Esophagus muscularis mucosa (tissue), 4 donors: ENCODE measurements at places on chromosomes 7 and 10. TPM values are rescaled to one million over a fixed set of nuclear protein-coding genes. Genes with fewer than 3 reads are reported as not detected.

The GRK5 gene
- 39.6 TPM for total RNA-seq

The RARRES2 gene
- 193 TPM for total RNA-seq

The TET1 gene
- total RNA-seq, result 9.6 TPM

The BBS9 gene
- 17.8 TPM for total RNA-seq

The SPDYE6 gene
- total RNA-seq, result not detected

The GPR37 gene
- 5.0 TPM for total RNA-seq

The PRLHR gene
- 1.9 TPM for total RNA-seq

The ZNF804B gene
- total RNA-seq, result not detected

The DNAJB9 gene
- 26.5 TPM for total RNA-seq

The TRIL gene
- total RNA-seq, result 1.3 TPM

DNA sequence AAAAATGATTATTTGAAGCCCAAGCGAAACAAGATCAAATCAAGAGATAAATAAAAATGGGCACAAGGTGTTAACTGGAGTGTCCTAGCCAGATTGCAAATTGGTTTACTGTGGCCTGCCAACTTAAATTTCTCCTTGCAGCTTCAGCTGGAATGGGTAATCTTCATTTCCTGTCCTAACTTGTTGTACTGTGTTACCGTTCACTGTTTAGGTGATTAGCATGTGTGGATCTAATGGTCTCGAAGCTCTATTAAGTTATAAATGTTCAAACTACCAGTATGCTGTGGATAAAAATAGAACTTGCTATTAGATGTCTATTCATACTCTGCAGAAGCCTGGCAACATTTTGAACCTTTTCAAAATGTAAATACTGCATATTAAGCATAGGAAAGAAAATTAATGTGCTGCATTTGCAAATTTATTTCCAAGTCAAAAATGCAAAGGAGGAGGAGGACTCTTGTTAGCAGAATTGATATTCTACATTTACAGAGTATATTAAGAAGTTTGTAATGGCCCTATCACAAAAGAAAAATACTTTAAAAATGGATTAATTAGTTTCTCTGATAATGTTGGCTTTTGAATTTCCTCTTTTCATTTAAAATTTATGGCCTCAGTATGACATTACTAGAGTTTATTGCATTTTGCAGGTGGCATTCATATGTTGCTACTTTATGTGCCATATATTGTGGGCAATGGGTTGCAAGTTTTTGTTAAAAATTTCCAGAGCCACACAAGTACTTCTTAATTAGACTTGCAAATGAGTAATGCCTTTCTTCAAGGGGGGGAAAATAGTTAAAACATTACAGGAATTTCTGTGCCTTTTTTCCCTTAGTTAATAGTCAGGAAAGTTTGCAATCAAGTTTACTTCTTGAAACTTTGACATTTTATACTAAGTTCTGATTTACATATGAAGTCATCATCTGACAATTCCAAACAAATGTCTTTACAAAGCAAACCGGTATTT lies 92.1 kb downstream of the CABCOCO1 start:
- no peaks in the 10 kb centered on the region for H3K4me1 ChIP-seq
- no peak for DNase-seq
- H3K27me3 ChIP-seq, result no peaks in the 10 kb centered on the region
- no peak overlapping the region for H3K4me3 ChIP-seq

- H3K27me3 ChIP-seq, result no peaks in the 10 kb centered on the region
- no peak overlapping the region for H3K27ac ChIP-seq
- no peaks in the 10 kb centered on the region for H3K36me3 ChIP-seq
These were observed 91.0 kb downstream of the ELMO1 start for GRCh38 chr7:37357637-37357996.

DNA sequence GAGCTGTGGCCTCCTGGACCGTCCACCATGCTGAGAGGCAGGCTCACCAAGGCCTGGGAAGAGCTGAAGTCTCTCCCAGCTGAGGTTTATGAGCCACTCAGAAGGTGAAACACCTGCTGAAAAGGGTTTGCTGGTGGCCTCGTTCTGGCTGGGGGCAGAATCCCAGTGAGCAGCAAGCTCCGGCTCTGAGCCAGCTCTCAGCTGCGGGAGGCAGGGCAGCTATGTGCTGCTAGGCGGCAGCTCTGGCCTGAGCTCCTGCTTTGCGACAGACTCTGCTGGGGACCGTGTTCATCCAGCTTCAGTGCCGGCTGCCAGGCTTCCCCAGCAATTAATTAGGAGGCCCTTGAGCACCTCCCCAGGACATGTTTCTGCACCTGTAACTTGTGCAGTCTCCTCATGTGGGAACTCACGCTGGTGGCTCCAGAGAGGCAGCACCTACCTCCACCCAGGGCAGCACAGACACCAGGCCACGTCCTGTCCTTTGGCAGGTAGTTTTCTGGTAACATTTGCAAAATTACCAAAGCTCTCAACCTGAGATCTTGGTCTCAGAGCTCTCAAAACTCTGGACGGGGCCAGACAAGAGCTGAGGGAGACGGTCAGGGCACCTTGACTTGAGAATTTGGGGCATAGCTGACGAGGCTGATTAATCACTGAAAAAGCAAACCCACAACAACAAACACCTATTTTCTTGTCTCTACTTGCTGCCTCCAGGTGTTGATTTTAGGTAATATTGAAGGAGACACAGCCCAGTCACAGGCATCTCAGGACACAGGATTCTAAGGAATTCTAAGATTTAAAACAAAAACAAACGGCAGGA lies 185.0 kb downstream of the TCERG1L start:
- H3K4me1 ChIP-seq, result no peaks in the 10 kb centered on the region
- no peak overlapping the region for H3K4me3 ChIP-seq

DNA sequence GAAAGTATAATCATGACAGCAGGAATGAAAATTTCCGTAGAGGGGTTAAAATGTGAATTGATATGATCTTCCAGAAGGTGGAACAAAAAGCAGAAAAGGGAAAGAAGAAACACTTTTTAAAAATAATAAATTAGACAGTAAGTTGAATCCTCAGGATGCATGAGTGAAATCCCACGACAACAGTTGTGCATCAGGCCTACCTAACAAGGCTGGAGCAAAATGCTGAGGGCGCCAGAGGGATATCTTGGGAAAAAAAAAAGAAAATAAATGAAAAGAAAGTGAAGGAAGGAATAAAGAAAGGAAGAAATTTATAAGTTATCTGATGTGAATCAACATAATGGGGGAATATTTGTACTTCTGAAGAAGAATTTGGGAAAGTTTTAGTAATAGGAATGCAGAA lies 13.0 kb upstream of the HUS1 start:
- no peaks in the 10 kb centered on the region for H3K27me3 ChIP-seq
- peak overlapping the region; percentile 55 for H3K4me3 ChIP-seq
- DNase-seq, result no peak
- H3K27ac ChIP-seq, result peak overlapping the region; percentile 60
- peaks cover 16% of the 10 kb centered on the region for H3K4me1 ChIP-seq

DNA sequence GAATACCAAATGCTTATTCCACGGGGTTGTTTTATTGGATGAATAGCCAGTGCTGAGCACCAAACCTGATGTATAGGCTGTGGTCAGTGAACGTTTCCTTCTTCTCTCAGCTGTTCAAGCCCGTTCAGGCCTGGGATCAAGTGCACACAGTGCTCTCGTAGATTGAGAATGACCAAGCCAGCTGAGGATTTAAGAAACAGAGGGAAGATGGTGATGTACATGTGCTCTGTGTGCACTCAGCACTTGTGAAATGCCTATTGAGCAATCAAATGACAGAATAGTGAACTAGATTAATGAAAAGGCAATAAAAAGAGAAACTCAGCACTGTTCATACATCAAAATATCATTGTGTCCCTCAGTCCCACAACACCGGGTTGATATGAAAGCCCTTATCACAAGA lies 302.5 kb downstream of the BMPER start:
- H3K4me3 ChIP-seq, result no peak overlapping the region
- H3K27ac ChIP-seq, result no peak overlapping the region
- H3K4me1 ChIP-seq, result no peaks in the 10 kb centered on the region
- no peaks in the 10 kb centered on the region for H3K36me3 ChIP-seq

DNA sequence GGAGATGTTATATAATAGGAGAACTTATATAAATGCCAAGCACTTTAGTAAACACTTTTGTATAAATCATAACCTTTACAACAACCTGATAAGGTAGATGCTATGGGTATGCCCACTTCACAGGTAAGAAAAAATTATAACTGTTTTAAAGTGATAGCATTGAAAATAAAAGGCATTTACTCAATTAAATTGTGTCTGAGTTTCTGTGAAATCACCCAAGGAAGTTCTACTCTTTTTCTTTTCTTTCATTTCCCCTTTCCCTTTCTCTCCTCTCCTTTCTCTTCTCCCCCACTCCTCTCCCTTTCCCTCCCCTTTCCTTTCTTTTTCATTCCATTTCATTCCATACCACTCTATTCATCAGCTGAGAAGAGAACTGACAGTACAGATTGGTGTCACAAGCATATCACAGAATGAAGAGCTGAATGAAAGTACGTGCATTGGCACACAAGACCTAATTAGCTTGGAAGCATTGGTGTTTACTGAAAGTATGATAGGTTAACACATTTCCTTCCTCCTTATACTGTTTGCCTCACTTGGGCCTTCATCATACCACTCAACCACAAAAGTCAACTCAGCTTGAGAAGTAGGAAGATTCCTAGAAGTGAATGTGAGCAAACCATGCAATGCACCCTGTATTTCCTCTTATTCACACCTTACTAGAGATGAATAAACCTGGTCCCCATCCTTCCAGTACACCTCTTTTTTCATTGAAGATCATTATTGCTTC lies 117.9 kb upstream of the AGR3 start:
- no peaks in the 10 kb centered on the region for H3K27me3 ChIP-seq
- DNase-seq, result no peak
- no peaks in the 10 kb centered on the region for H3K4me1 ChIP-seq
- no peak overlapping the region for H3K4me3 ChIP-seq
- H3K27ac ChIP-seq, result no peak overlapping the region

GRCh38 chr10:102608487-102608886 lies 35.8 kb upstream of the TRIM8 start:
- no peak overlapping the region for H3K4me3 ChIP-seq
- H3K4me1 ChIP-seq, result peaks cover 44% of the 10 kb centered on the region
- no peaks in the 10 kb centered on the region for H3K27me3 ChIP-seq
- H3K36me3 ChIP-seq, result no peaks in the 10 kb centered on the region
- DNase-seq, result no peak

- no peak overlapping the region for H3K4me3 ChIP-seq
- DNase-seq, result no peak
- H3K27me3 ChIP-seq, result no peaks in the 10 kb centered on the region
- H3K4me1 ChIP-seq, result no peaks in the 10 kb centered on the region
These were observed 275.7 kb downstream of the XPNPEP1 start for GRCh38 chr10:109647627-109648026.

- peak within 1 kb of the TSS; percentile 86 for H3K27ac ChIP-seq
- no peaks in the 10 kb centered on the region for H3K27me3 ChIP-seq
- peaks cover 60% of the 10 kb centered on the region for H3K4me1 ChIP-seq
- no peak for DNase-seq
- H3K36me3 ChIP-seq, result peaks cover 34% of the 10 kb centered on the region
- peak within 1 kb of the TSS; percentile 84 for H3K4me3 ChIP-seq
These were observed at the start of gene CALHM2 for GRCh38 chr10:103451831-103452505. TSS of gene CALHM2 (minus strand) at chr10:103452370. CDS start at chr10:103449941, 2,429 bp downstream.

DNA sequence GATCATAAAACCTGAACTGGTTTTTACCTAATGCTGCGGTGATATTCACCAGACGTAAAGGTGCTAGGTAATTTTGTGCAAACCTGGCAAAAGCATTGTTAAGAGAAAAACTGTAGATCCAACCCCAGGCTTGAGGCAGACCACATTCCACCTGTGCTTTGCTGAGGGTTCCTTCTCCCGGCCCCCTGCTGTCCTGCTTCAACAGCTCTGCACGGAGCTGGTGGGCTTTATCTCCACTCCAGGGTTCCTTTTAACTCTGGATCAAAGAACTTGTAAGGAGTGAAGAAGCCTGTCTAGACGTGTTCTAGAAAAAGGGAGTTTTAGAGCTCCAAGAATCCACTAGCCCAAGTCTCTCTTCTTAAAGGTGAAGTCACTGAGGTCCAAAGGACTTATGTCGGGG lies 87.5 kb upstream of the NMT2 start:
- no peak for DNase-seq
- H3K4me1 ChIP-seq, result peaks cover 6% of the 10 kb centered on the region
- H3K4me3 ChIP-seq, result no peak overlapping the region
- no peaks in the 10 kb centered on the region for H3K27me3 ChIP-seq
- H3K36me3 ChIP-seq, result no peaks in the 10 kb centered on the region
- no peak overlapping the region for H3K27ac ChIP-seq

- H3K27ac ChIP-seq, result no peak overlapping the region
- H3K27me3 ChIP-seq, result no peaks in the 10 kb centered on the region
- DNase-seq, result no peak
- peaks cover 91% of the 10 kb centered on the region for H3K4me1 ChIP-seq
- no peak overlapping the region for H3K4me3 ChIP-seq
These were observed 15.5 kb downstream of the TES start for GRCh38 chr7:116225860-116226259.

- no peaks in the 10 kb centered on the region for H3K27me3 ChIP-seq
- no peak overlapping the region for H3K4me3 ChIP-seq
- no peaks in the 10 kb centered on the region for H3K36me3 ChIP-seq
- H3K4me1 ChIP-seq, result no peaks in the 10 kb centered on the region
- DNase-seq, result no peak
- no peak overlapping the region for H3K27ac ChIP-seq
These were observed 675.6 kb upstream of the POT1 start for GRCh38 chr7:125605241-125605640.

DNA sequence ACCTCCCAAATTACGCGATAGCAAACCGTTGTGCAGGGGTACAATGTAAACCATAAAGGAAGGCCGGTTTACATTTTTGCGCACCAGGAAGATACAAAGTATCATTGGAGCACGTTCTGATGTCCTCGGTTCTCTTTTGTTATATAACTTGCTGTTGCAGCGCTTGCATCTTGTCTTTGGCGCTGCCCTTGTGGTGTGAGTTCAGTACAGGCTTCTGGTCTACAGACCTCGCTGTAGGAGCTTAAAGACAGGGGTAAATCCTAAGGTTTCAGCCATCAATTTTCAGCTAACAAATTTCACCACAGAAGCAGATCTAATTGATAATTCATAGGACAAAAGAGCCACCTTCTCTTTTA lies 1.5 kb upstream of the MKX start:
- H3K27ac ChIP-seq, result peak overlapping the region; percentile 99
- H3K4me1 ChIP-seq, result peaks cover 43% of the 10 kb centered on the region
- H3K4me3 ChIP-seq, result peak overlapping the region; percentile 71
- H3K36me3 ChIP-seq, result no peaks in the 10 kb centered on the region
- DNase-seq, result no peak

DNA sequence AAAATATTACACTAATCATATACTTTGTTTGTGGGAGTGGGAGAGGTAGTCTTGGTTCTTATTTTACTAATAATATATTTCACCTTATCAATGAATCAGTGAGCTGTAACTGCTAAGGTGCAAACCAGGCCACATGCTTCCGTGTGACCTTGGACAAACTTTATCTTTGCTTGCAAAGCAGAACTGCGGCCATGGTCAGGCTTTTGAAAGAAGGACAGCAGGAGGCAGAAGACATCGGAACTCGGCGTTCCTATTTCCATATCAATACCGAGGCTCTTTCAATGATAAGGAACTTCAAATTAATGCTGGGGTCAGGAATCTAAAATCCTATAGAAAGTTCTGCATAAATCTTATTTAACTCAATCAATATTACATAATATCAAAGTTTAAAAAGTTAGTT lies 491.9 kb upstream of the PFKP start:
- H3K27ac ChIP-seq, result no peak overlapping the region
- no peaks in the 10 kb centered on the region for H3K36me3 ChIP-seq
- H3K27me3 ChIP-seq, result no peaks in the 10 kb centered on the region
- H3K4me1 ChIP-seq, result no peaks in the 10 kb centered on the region
- DNase-seq, result no peak

- no peak overlapping the region for H3K27ac ChIP-seq
- no peaks in the 10 kb centered on the region for H3K36me3 ChIP-seq
- H3K4me3 ChIP-seq, result no peak overlapping the region
- no peak for DNase-seq
These were observed 80.3 kb downstream of the HDAC9 start for GRCh38 chr7:18575622-18576572.
